ENCODE measurements at places on chromosomes 6 and 20. TPM values are rescaled to one million over a fixed set of nuclear protein-coding genes. Genes with fewer than 3 reads are reported as not detected.

DNA sequence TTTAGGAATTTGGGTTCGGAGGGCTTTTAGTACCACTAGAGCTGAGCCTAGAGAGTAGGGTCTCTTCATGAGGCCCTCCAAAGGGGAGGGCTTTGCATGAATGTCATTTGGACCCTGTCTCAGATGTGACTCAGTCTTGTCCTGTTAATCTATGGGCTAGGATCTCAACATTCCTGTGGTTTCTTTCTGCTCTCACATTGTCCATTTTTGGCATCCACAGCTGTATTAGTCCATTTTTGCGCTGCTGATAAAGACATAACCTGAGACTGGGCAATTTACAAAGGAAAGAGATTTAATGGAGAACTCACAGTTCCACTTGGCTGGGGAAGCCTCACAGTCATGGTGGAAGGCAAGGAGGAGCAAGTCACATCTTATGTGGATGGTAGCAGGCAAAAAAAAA lies 61.0 kb downstream of the CRYBG1 start:
- H3K4me1 ChIP-seq = no peaks in the 10 kb centered on the region
- DNase-seq = no peak
- H3K27me3 ChIP-seq = peaks cover 18% of the 10 kb centered on the region
- H3K4me3 ChIP-seq = no peak overlapping the region

DNA sequence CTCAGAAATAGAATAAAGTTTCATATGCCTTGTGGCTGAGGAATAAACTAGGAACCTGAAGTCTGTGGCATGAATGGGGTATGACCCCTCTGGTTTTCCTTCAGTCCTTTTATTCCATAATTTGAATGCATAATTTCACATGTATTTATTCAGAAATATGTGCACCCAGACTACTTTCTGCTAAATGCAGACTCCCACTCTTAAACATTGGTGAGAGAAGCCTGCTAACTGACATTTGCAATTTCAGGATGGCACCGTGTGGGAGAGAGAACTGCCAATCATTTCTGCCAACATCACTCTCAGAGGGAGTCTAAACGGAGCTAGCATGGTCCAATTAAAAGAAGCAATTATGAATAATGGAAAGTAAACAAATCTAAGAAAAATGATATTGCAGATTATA lies 141.3 kb downstream of the ADGRB3 start:
- no peak overlapping the region for H3K4me3 ChIP-seq
- DNase-seq = no peak
- no peaks in the 10 kb centered on the region for H3K4me1 ChIP-seq
- H3K36me3 ChIP-seq = no peaks in the 10 kb centered on the region
- H3K27ac ChIP-seq = no peak overlapping the region

- H3K27ac ChIP-seq = no peak overlapping the region
- no peaks in the 10 kb centered on the region for H3K36me3 ChIP-seq
- peaks cover 48% of the 10 kb centered on the region for H3K27me3 ChIP-seq
- no peak overlapping the region for H3K4me3 ChIP-seq
- peaks cover 33% of the 10 kb centered on the region for H3K4me1 ChIP-seq
These were observed 6.1 kb upstream of the ULBP3 start for GRCh38 chr6:150075034-150075421.

DNA sequence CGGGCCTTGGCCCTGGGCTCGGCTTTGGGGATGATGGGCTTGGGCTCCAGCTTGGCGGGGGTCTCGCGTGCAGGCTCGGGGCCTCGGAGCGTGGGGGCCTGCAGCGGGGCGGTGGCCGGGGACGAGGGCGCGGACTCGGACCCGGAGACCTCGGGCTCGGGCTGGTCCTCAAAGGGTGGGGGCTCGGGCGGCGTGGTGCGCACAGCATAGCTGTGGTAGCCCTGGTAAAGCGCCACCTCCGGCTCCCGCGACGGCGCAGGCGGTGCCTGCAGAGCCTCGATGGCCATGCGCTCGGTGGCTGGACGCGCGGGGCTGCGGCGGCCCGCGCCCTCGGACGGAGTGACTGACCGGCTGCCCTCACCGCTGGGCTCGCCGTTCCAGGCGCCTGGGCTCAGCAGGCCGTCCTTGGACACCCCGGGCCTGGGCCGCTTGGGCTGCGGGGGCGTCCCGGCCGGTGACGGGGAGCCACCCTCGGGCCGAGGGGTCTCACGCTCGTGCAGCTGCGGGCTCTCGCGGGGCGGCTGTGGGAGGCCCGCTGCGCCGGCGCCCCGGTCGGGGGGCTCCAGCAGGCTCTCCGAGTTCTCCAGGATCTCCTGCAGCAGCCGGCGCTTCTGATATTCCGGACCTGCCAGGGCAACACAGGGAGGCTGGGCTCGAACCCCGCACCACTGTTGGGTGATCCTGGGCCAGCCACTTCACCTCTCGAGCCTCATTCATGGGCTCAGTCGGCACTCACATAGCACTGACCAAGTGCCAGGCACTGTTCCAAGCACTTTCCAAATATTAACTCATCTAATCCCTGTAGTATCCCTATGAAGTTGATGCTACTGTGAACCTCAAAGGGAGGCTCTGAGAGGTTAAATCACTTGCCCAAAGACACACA lies 71.0 kb downstream of the JPH2 start:
- peak overlapping the region; percentile 29 for H3K4me3 ChIP-seq
- H3K27ac ChIP-seq = no peak overlapping the region
- H3K4me1 ChIP-seq = peaks cover 6% of the 10 kb centered on the region
- H3K27me3 ChIP-seq = peaks cover 39% of the 10 kb centered on the region

DNA sequence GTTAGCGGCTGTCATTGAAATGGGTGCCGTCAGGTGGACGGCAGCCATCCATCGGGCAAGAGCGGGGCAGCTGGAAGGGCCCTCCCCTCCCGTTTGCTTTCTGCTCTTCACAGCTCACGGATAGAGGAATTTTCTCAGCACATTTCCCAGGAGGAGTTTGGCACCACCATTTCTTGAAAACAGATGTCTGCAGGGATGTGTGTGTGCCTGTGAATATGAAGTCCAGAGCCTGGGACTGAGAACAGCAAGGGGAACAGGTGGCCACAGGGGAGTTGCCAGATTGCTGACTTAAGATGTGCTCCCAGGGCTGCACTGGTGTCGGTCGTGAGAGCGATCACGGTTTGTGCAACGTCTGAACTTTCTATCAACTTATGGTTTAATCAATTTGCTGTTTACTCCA lies 22.1 kb upstream of the ECI2 start:
- H3K4me3 ChIP-seq = no peak overlapping the region
- H3K36me3 ChIP-seq = no peaks in the 10 kb centered on the region
- peaks cover 20% of the 10 kb centered on the region for H3K4me1 ChIP-seq
- H3K27me3 ChIP-seq = peaks cover 6% of the 10 kb centered on the region

DNA sequence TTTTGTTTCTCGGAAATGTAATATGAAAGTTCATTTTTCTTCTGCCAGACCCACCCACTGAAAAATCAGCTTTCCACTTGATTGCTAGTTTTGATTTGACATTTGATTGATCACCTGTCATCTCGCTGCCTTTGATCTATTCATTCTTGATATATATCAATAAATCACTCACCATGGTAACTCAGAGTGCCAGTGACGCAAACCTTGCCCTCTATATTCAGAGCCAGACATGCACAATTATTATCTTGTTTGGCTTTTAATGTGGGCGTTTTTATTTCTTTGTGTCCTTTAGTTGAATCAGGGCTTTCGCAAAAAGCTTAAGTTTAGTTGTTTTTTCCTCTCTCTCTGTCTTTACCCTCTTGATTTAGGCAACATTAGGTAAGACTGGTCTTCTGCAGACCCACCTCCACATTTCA lies 2.0 kb downstream of the TSHZ2 start:
- peaks cover 15% of the 10 kb centered on the region for H3K36me3 ChIP-seq
- peaks cover 27% of the 10 kb centered on the region for H3K27me3 ChIP-seq
- H3K4me1 ChIP-seq = peaks cover 54% of the 10 kb centered on the region
- peak overlapping the region; percentile 100 for H3K27ac ChIP-seq
- H3K4me3 ChIP-seq = peak overlapping the region; percentile 89

GRCh38 chr6:31815025-31815838 lies at the start of the genes HSPA1A and HSPA1L:
HSPA1A (plus strand) TSS chr6:31815543; CDS start chr6:31815757, 214 bp downstream.
HSPA1L (minus strand) TSS chr6:31815283; CDS start chr6:31811972, 3,311 bp downstream.
- H3K27ac ChIP-seq = peak within 1 kb of the TSS; percentile 100
- H3K4me3 ChIP-seq = peak within 1 kb of the TSS; percentile 97
- no peaks in the 10 kb centered on the region for H3K27me3 ChIP-seq
- H3K36me3 ChIP-seq = no peaks in the 10 kb centered on the region
- H3K4me1 ChIP-seq = peaks cover 43% of the 10 kb centered on the region

DNA sequence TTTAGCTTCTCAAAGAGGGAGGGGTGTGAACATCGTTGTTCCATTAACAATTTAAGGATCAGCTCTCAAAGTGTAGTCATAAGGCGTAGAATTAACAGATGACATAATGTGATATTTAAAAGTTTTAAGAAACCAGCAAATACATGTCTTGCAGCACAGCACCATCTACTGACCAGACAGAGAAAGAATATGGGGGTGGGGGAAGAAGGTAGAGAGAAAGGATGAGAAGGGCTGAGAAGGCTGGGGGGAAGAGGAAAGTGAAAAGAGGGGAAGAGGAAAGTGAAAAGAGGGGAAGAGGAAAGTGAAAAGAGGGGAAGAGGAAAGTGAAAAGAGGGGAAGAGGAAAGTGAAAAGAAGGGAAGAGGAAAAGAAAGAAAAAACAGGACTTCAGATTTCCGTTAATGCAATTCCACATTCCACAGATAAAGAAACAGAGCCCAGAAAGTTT lies 80.9 kb downstream of the HAO1 start:
- H3K4me1 ChIP-seq = no peaks in the 10 kb centered on the region
- peaks cover 10% of the 10 kb centered on the region for H3K27me3 ChIP-seq
- H3K27ac ChIP-seq = no peak overlapping the region
- peak; percentile 3 for DNase-seq
- H3K4me3 ChIP-seq = no peak overlapping the region

- peaks cover 10% of the 10 kb centered on the region for H3K4me1 ChIP-seq
- DNase-seq = no peak
- H3K4me3 ChIP-seq = no peak overlapping the region
- no peak overlapping the region for H3K27ac ChIP-seq
These were observed 18.5 kb downstream of the NOX3 start for GRCh38 chr6:155436981-155437749.

The GGTLC1 gene
- not detected for total RNA-seq

GRCh38 chr20:51211191-51211590 lies 188.3 kb upstream of the KCNG1 start:
- no peaks in the 10 kb centered on the region for H3K36me3 ChIP-seq
- DNase-seq = no peak
- no peak overlapping the region for H3K27ac ChIP-seq
- H3K4me3 ChIP-seq = no peak overlapping the region

- no peaks in the 10 kb centered on the region for H3K27me3 ChIP-seq
- H3K4me1 ChIP-seq = peaks cover 43% of the 10 kb centered on the region
- H3K27ac ChIP-seq = peak overlapping the region; percentile 60
- peak overlapping the region; percentile 92 for H3K4me3 ChIP-seq
- peaks cover 3% of the 10 kb centered on the region for H3K36me3 ChIP-seq
- DNase-seq = no peak
These were observed 2.2 kb downstream of the MTRES1 start for GRCh38 chr6:107030151-107030550.

GRCh38 chr20:23200914-23201313 lies 114.8 kb upstream of the CD93 start:
- H3K36me3 ChIP-seq = no peaks in the 10 kb centered on the region
- H3K4me1 ChIP-seq = no peaks in the 10 kb centered on the region
- H3K4me3 ChIP-seq = no peak overlapping the region

DNA sequence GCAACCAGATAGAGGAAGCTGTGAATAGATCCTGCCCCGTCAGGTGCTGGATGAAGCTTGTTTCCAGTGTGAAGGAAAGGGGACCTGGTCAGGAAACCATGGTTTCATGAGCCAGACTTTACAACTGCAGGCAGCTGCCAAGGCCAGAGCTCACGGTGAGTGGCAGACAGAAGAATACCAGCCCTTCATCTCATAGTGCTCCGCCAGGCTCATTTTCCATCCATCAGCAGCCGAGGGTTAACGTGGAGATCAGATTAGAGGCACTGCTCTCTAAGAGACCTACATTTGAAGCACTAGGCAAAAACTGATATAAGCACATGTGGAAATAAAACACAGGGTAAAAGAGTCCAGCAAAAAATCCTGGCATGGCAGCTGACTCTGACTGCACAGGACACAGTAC lies 172.4 kb downstream of the CD24 start:
- H3K27ac ChIP-seq = no peak overlapping the region
- H3K27me3 ChIP-seq = peaks cover 16% of the 10 kb centered on the region
- no peak for DNase-seq
- no peaks in the 10 kb centered on the region for H3K4me1 ChIP-seq
- no peak overlapping the region for H3K4me3 ChIP-seq
- peaks cover 2% of the 10 kb centered on the region for H3K36me3 ChIP-seq
